ENCODE measurements at places on chromosomes 16 and 17.

DNA sequence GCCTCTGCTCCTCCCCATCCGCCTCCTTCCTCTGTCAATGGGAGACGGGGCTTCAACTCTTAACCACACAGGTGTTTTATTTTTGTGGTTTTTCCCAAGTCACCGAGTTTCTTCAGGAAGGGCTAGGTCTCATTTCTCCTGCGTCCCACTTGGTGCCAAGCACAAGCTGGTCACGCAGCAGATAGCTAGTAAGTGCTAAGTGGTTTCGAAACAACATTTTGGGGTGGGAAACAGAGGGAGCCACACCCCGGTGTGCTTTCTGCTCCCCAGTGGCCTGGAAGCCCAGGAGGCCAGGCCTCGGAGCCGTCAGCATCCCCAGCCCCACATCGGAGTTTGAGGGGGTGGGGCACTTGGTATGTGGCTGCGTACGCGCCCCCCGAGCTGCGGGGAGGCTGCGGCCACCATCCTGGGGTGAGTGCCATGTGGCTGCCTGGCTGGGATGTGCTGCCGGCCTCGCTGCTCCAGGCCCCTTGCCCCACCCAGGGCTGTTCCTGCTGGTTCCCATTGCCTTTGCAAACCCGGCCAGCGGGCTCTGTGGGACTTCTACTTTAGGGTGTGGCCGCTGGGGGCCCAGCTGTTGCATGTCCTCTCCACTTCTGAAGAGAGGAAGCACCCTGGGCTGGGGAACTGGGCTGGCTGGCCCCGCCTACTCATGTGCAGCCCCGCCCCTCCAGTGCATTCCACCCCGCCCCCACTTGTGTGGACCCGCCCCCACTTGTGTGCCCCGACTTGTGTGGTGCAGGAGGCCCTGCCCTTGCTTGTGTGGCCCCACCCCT is 55.6 kb downstream of the BAIAP2 start:
- DNase-seq = peak; percentile 81

GRCh38 chr17:8109661-8110455 is 8.5 kb downstream of the ALOXE3 start:
- DNase-seq = peak; percentile 55

GRCh38 chr16:87100306-87101058 is 216.7 kb downstream of the C16orf95 start:
- no peak for DNase-seq

DNA sequence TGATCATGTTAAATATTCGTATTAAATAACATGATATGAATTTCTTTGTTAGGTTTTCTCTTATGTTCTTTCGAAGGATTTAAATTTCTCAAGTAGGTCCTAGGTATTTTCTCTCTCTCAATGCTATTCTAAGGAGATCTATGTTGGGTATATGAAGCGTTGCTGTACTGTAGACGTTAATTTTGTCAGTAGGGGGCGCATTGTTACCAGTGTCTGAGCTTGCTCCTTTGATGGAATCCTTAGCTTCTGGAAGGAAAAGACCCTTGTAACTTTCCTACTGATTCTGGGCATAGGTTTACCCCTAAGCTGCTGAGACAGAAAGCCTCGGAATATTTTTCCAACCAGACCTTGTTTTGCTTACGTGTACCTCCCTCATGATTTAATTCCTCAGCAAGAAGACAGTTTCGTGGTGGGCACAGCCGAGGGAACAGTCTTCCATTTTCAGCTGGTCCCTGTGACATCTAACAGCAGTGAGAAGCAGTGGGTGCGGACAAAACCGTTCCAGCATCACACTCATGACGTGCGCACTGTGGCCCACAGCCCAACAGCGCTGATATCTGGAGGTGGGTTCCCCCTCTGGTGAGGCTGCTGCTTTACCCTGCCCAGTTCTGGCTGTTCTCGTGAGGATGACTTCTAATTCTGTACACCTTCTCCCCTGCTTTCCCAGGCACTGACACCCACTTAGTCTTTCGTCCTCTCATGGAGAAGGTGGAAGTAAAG is 17.9 kb downstream of the UTP4 start:
- DNase-seq = peak; percentile 45

DNA sequence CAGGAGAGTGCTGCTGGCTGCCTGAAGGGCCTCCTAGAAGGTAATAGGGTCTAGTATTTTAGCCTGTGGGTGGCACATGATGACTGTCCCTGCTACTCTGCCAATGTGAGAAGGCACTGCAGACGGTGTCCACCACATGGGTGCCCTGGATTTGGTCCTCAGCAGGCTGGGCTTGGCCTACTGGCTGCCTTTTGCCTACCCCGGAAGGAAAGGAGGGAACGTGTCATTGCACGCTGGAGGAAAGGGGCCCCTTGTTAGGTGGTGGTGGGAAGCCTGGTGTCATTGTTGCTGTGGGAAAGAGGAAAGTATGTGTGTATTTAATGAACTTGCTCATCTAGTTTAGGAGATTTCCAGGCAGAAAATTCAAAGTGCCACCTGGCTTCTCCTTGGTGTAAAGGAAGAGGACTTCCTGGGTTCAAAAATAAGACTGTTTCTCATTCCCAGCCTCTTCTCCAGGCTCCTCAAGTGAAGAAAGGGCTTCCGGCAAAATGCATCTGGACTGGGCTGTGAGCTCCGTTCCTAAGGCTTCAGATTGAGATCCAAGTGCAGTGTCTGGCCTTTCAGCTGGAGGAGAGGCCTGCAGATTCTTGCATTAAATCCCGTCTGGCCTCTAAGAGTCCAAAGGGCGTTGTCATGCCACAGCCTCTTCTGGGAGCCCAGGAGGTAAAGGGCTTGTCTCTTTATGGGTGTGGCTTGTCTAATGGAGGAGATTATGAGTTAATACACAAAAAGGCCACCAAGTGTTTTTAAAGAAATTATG is 55.1 kb downstream of the RPTOR start:
- no peak for DNase-seq
